ENCODE measurements at places on chromosomes 5 and 9.

DNA sequence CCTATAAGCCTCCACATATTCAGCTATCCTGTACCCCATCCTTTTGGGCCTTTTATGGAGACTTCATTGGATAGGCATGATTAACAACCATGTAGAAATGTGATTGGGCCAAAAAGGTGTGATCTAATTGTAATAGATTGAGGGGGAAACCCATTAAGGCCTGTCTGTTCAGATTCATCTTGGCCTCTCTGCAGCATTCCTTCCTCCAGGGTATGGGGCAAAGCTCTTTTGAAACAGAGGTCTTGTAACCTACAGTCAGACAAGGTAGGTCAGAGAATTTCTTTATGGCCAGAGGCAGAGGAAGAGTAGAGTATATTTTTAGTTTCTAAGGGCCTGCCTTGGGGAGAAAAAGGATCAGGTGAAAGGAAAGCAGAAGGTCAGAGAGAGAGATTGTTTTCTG lies 98.5 kb downstream of the INVS start:
- H3K4me1 ChIP-seq, result no peaks in the 10 kb centered on the region
- no peak overlapping the region for H3K27ac ChIP-seq
- no peak overlapping the region for H3K4me3 ChIP-seq
- H3K36me3 ChIP-seq, result no peaks in the 10 kb centered on the region

DNA sequence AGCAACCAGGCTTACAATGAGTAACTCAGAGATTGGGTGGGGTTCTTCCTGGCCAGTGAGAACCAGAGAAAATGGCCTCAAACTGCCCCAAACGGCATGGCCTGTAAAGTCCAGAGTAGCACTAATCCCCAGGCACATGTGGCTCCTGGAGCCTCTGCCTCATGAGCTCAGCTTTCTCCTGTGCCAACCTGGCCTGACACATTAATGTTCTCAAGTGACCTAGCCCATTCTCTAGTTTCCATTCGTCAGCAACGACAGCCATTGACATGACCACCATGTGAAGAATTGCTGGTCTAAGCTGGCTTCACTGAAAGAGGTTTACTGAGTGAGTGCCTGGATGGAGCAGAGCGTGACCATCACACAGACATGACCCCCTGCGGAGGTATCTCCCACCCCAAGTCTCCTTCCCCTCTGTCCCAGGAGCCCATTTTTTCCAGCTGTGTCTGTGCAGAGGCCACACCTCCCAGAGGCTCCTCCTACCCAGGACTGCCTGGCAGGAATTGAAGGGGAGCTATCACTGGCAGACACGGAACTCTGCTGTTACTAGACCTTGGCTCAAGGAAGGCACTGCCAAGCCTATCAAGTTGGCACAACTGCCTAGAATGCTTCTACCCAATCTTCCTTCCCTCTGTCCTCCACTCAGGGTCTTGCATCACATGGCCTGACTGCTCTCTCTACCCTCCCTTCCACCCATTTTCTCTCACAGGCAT lies 59.0 kb upstream of the BOD1 start:
- no peaks in the 10 kb centered on the region for H3K27me3 ChIP-seq
- no peak overlapping the region for H3K4me3 ChIP-seq
- H3K4me1 ChIP-seq, result peaks cover 2% of the 10 kb centered on the region
- DNase-seq, result no peak
- no peak overlapping the region for H3K27ac ChIP-seq

DNA sequence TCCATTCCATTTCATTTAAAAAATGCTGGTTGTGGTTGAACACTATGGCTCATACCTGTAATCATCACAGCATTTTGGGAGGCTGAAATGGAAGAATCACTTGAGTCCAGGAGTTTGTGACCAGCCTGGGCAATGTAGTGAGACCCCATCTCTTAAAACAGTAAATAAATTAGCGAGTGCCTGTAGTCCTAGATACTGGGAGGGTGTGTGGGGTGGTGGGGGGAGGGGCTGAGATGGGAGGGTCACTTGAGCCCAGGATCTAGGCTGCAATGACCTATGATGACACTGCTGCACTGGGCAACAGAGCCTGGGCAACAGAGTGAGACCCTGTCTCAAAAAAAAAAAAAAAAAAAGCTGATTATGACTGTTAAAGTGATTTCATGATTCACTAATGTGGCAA lies 29.1 kb downstream of the DDX46 start:
- no peak overlapping the region for H3K27ac ChIP-seq
- peaks cover 40% of the 10 kb centered on the region for H3K36me3 ChIP-seq
- no peak overlapping the region for H3K4me3 ChIP-seq
- H3K27me3 ChIP-seq, result no peaks in the 10 kb centered on the region

DNA sequence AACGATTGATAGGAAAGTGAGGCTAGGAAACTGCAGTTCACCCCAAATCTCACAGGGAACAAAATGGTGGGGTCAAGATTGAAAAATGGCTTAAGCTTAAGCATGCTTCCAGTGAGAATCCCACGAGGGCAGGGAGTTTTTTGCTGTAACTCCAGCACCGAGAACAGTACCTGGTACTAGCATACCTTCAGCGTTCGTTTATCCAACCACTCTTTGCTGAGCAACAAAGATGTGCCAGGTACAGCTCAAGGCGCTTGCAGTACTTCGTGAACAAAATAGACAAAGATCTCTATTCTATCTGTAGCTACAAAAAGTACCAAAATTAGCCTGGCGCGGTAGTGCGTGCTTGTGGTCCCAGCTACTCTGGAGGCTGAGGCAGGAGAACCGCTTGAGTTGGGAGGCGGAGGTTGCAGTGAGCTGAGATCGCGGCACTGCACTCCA lies 778 bp upstream of the PPP6C start:
- peak overlapping the region; percentile 60 for H3K27ac ChIP-seq
- H3K4me3 ChIP-seq, result peak overlapping the region; percentile 99
- no peaks in the 10 kb centered on the region for H3K27me3 ChIP-seq
- peaks cover 13% of the 10 kb centered on the region for H3K4me1 ChIP-seq

DNA sequence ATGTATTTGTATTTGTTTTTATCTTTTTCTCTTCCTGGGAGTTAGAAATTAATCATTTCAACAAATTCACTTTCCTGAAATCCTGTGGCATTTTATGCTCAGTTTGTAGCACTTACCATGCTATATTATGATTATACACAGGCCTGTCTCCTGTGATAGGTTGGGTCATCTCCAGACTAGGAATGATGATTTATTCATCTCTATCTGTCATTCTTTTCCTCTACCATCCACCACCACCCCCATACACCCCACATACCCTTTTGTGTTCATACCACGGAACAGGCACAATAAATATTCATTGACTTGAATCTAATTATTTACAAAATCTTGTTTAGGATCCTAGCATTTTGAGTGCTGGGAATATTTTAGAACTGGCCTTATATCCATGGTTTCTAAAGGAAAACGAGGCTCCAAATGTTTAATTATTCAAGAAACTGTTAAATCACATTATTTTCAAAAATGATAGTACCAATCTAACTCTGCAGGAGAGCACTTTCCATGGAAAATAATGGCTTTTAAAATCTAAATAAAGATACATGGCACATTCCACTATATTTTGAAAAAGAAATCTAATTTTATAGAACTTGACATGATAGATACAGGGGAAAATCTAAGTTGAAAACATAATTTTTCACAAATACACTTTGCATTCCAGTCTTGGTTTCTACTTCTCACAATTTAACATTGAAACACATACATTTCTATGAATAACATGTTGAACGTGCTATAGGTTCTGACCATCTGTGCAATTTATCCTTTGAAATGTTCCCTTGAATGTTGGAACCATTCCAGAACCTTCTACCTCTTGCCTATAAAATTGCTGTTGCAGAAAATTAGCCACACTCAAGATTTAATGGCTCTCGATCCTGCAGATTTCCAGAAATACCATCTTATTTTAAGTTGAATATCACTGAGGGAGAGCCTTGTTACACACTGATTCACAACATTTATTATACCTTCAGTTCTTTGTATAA lies 89.3 kb downstream of the STARD4 start:
- no peak for DNase-seq
- H3K27me3 ChIP-seq, result no peaks in the 10 kb centered on the region
- H3K36me3 ChIP-seq, result no peaks in the 10 kb centered on the region
- no peaks in the 10 kb centered on the region for H3K4me1 ChIP-seq
- H3K4me3 ChIP-seq, result no peak overlapping the region
- H3K27ac ChIP-seq, result no peak overlapping the region

- H3K4me1 ChIP-seq, result peaks cover 76% of the 10 kb centered on the region
- peaks cover 24% of the 10 kb centered on the region for H3K36me3 ChIP-seq
- no peak overlapping the region for H3K4me3 ChIP-seq
- DNase-seq, result peak; percentile 65
Observed at GRCh38 chr5:168348084-168348414, 56.6 kb downstream of the WWC1 start.

DNA sequence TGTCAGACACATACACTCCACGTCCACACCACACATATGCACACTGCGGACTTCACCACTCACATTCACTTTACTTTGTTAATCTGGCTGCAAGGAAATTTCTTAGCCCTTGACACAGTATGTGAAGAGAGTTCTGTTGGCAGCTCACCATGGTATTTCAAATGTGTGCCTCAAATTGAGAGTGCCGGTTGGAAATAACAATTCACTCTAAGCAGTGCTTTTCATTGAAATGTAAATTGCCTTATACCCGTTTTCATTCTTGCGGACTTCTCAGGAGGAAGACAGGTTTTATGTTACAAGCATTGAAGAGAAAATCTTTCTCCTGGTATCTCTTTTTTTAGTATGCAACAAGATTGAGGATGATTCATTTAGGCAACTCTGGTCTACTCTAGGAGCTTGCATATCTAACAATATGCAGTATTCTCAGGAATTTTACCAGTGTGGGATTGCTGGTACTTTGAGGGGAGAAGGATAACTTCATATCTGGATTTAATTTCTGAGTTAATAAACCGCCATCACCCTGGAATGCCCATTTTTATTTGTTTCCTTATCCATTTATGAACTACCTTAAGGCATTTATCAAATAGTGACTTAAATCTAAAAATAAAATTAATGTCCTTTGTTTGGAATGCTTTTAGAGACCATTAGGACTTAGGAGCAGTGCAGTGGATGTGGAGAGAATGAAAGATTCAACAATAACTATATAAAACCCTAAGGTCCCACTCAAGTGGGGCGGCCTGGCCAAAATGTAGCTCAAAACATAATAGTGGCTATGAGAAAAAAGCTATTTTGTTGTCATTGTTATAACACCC lies 87.0 kb downstream of the IQGAP2 start:
- no peak overlapping the region for H3K27ac ChIP-seq
- H3K4me3 ChIP-seq, result no peak overlapping the region
- DNase-seq, result no peak
- no peaks in the 10 kb centered on the region for H3K4me1 ChIP-seq
- no peaks in the 10 kb centered on the region for H3K27me3 ChIP-seq
- no peaks in the 10 kb centered on the region for H3K36me3 ChIP-seq

- no peak overlapping the region for H3K4me3 ChIP-seq
- no peak overlapping the region for H3K27ac ChIP-seq
- no peaks in the 10 kb centered on the region for H3K36me3 ChIP-seq
- H3K4me1 ChIP-seq, result no peaks in the 10 kb centered on the region
Observed at GRCh38 chr9:82912645-82913044, 150.3 kb downstream of the RASEF start.

GRCh38 chr9:136353088-136353487 lies 10.5 kb downstream of the DNLZ start:
- no peak overlapping the region for H3K4me3 ChIP-seq
- no peaks in the 10 kb centered on the region for H3K27me3 ChIP-seq
- no peak overlapping the region for H3K27ac ChIP-seq
- no peaks in the 10 kb centered on the region for H3K4me1 ChIP-seq
- no peak for DNase-seq
- H3K36me3 ChIP-seq, result no peaks in the 10 kb centered on the region

DNA sequence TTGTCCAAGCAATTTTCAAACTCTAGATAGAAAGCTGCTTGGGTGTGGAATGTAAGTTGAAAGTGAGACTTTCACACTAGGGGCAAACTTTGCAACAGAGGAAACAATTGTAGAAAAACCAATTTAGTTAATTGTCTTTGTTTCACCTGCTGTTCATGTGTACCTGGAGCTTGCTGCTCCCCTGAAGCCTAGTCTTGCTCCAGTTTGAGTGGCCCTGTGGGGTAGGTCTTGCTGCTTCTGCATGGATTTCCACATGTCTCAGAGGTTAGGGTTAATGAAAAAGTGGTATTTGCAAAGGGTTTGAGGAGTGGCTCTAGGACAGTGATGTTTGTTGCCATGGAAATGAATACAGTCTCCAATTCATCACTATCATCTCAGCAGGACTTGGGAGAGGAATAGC lies 182.2 kb downstream of the FSTL4 start:
- H3K4me3 ChIP-seq, result no peak overlapping the region
- H3K27me3 ChIP-seq, result no peaks in the 10 kb centered on the region
- H3K27ac ChIP-seq, result no peak overlapping the region
- no peaks in the 10 kb centered on the region for H3K36me3 ChIP-seq

DNA sequence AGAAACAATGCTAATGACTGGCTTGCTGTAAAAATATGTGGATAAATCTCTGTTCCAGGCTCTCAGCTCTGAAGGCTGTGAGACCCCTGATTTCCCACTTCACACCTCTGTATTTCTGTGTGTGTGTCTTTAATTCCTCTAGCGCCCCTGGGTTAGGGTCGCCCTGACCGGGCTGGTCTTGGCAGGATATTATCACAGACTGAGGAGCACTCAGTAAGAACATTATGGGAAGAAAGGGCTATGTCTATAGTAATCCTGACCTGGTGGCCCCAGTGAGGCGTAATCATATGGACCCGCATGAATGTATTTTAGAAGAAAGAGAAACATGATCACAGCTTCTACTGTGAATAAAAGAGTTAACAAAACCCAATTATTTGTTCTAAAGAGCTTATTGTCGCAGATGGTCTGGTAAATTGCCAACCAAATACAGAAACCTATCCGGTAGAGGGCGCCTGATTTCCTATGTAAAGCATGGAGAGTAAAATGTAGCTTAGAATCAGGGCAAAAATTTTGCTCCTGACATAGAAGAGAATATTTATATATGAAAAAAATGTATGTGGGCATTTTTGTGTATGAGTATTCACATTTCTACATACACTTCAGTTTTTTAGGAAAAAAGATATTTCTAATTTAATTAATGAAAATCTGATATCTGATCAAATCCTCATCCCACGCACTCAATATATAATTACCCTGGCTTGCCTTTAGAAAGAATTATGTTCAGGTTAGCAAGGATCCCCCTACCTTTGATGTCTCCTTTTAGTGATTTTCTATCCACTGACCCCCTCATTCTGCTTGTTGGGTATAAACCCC lies 5.8 kb upstream of the IFNA1 start:
- H3K4me1 ChIP-seq, result no peaks in the 10 kb centered on the region
- H3K4me3 ChIP-seq, result no peak overlapping the region
- no peaks in the 10 kb centered on the region for H3K27me3 ChIP-seq
- H3K27ac ChIP-seq, result no peak overlapping the region
- no peaks in the 10 kb centered on the region for H3K36me3 ChIP-seq

DNA sequence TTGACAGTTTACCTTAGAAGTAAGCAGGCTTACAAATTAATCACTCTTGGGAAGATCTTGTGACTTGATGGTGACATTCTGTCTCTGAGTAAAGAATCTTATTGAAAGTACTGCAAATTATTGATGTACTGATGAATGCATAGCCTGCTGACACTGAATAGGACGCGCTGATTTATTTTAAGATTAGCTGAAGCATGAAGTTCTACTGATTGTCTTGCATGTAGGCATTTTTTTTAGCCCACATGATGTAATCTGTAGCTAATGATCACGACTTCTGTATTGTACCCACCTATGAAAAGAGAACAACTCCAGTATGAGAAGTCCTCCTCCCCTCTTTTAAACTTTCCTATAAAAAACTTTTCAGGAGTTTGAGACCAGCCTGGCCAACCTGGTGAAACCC lies 28.3 kb upstream of the SPIN1 start:
- H3K36me3 ChIP-seq, result no peaks in the 10 kb centered on the region
- no peak overlapping the region for H3K4me3 ChIP-seq
- peaks cover 15% of the 10 kb centered on the region for H3K4me1 ChIP-seq

Data from PC-9 (cell line).